Natural killer cell (primary cell): ENCODE measurements at places on chromosomes 5 and 9. TPM values are rescaled to one million over a fixed set of nuclear protein-coding genes. Genes with fewer than 3 reads are reported as not detected.

Gene SRP19
- total RNA-seq: 54.7 TPM

Gene LAMC3
- total RNA-seq: not detected

Gene AP3S1
- 35.5 TPM for total RNA-seq

Gene QRFP
- not detected for total RNA-seq

Gene CD180
- total RNA-seq: 0.34 TPM

Gene OBP2B
- not detected for total RNA-seq

Gene OBP2A
- not detected for total RNA-seq

Gene ADGRV1
- total RNA-seq: not detected

Gene CBY3
- total RNA-seq: not detected

Gene SLC25A2
- not detected for total RNA-seq

Gene MBLAC2
- total RNA-seq: 3.5 TPM

Gene EHMT1
- 176 TPM for total RNA-seq

Gene KCNIP1
- total RNA-seq: not detected
